ENCODE measurements at places on chromosomes 4 and X.

DNA sequence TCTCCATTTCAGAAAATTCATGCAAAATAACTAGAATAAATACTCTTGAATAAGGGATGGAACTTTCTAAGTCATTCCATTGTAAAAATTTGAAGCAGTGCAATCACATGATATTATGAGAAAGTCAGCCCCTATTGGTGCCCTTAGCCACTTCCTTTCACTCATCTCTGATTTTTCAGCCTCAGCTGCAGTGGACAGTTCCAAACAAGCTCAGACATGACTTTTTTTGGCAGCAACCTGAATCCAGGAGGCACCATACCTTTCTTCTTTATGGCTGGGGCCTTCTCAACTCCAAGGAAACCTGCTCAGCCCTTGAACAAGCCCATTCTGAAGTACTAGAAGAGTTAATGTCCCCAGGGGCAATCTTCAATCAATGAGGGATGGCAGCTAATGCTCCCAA, 40.5 kb downstream of the MAPK10 start:
- no peaks in the 10 kb centered on the region for H3K36me3 ChIP-seq
- H3K27me3 ChIP-seq, result no peaks in the 10 kb centered on the region
- no peak overlapping the region for H3K27ac ChIP-seq
- H3K4me3 ChIP-seq, result no peak overlapping the region
- no peaks in the 10 kb centered on the region for H3K4me1 ChIP-seq

DNA sequence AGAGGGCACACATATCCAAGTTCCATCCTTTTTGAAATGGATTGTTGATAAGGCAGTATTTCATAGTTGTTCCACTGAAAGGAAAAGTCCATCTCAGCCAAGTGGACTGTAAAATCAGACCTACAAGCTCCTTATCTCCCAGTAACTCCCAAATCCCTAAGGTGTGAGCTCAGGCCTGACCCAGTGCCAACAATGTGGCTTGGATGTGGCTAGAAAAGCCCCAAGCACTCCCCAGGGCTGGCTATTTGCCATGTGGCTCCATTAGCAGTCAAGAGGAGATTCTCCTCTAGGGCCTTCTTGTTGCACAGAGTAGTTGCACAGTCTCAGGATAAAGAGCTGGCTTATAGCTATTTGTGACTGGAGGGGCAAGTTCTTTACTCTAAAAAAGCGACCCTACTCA, 25.0 kb upstream of the DGKK start:
- H3K27ac ChIP-seq, result no peak overlapping the region
- no peaks in the 10 kb centered on the region for H3K4me1 ChIP-seq
- no peak for DNase-seq
- no peaks in the 10 kb centered on the region for H3K36me3 ChIP-seq
- H3K4me3 ChIP-seq, result no peak overlapping the region

GRCh38 chr4:24137671-24138601, 248.1 kb upstream of the PPARGC1A start:
- no peaks in the 10 kb centered on the region for H3K36me3 ChIP-seq
- peaks cover 1% of the 10 kb centered on the region for H3K27me3 ChIP-seq
- H3K27ac ChIP-seq, result no peak overlapping the region
- no peaks in the 10 kb centered on the region for H3K4me1 ChIP-seq

GRCh38 chr4:53306729-53307128, 59.1 kb downstream of the SCFD2 start:
- H3K4me1 ChIP-seq, result peaks cover 16% of the 10 kb centered on the region
- no peak overlapping the region for H3K4me3 ChIP-seq
- peaks cover 5% of the 10 kb centered on the region for H3K36me3 ChIP-seq
- peak overlapping the region; percentile 0 for H3K27ac ChIP-seq
- DNase-seq, result no peak

DNA sequence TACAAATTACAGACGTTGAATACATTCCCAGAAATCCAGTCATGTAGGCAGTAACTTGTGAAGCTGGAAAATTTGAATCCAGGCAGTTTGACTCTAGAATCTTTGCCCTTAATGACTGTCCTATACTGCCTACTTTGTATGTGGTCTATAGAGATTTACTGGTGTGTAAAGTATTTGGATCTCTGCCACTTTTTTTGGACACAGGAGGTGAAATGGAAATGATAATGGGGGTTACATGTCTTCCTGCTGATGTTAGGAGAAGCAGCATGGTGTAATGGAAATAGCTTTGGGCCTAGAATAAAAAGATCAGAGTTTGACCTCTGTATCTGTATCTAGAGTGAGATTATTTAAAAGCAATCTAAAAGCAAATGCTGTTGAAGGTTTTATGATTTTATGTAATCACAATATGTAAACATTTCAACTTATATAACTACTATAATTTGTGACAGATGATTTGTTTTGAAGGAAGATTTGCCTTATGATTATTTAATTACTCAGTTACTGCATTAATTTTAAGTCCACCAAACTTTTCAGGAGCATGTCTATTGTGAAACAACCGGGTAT, 3.3 kb downstream of the COL4A5 start:
- no peak for DNase-seq
- H3K27ac ChIP-seq, result no peak overlapping the region
- peaks cover 3% of the 10 kb centered on the region for H3K36me3 ChIP-seq
- H3K27me3 ChIP-seq, result peaks cover 1% of the 10 kb centered on the region
- peaks cover 5% of the 10 kb centered on the region for H3K4me1 ChIP-seq
- no peak overlapping the region for H3K4me3 ChIP-seq

DNA sequence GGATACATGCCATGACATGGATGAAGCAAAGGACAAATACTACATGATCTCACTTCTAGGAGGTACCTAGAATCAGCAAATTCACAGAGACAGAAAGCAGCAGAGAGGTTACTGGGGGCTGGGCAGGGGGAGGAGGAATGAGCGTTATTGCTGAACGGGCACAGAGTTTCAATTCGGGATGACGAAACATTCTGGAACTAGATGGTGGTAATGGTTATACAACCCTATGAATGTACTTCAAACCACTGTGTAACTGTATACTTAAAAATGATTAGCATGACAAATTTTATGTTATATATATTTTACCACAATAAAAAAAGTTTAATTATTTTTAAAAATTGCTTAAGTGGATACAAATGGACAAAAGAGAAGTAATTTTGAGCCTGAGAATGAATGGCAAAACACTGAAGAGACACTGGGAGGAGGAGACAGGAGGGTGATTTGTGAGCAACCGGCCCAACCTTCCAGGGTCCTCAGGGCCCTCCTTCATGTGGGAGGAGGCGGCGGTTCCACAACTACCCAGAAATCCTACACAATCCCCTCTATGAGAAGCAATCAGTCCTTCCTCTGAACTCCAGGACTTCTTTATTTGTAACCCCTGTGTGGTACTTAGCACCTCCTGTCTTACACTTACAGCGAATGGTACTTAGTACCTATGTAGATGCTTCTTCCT, 14.1 kb downstream of the ACSL1 start:
- H3K27ac ChIP-seq, result no peak overlapping the region
- H3K4me1 ChIP-seq, result peaks cover 6% of the 10 kb centered on the region
- H3K4me3 ChIP-seq, result no peak overlapping the region
- DNase-seq, result no peak

GRCh38 chrX:125826080-125826479, 340.0 kb downstream of the DCAF12L2 start:
- H3K4me1 ChIP-seq, result no peaks in the 10 kb centered on the region
- H3K4me3 ChIP-seq, result no peak overlapping the region
- no peak overlapping the region for H3K27ac ChIP-seq
- DNase-seq, result no peak
- no peaks in the 10 kb centered on the region for H3K27me3 ChIP-seq
- no peaks in the 10 kb centered on the region for H3K36me3 ChIP-seq

- no peak for DNase-seq
- no peaks in the 10 kb centered on the region for H3K4me1 ChIP-seq
- no peak overlapping the region for H3K4me3 ChIP-seq
- H3K27ac ChIP-seq, result no peak overlapping the region
- H3K27me3 ChIP-seq, result no peaks in the 10 kb centered on the region
Measured at GRCh38 chr4:148540622-148541326, 98.6 kb upstream of the NR3C2 start.

GRCh38 chr4:116982656-116983055, 102.7 kb downstream of the TRAM1L1 start:
- no peak overlapping the region for H3K4me3 ChIP-seq
- DNase-seq, result no peak
- H3K36me3 ChIP-seq, result no peaks in the 10 kb centered on the region
- no peaks in the 10 kb centered on the region for H3K4me1 ChIP-seq

GRCh38 chr4:152981278-152981677, 45.2 kb downstream of the FHDC1 start:
- H3K27me3 ChIP-seq, result peaks cover 2% of the 10 kb centered on the region
- no peak overlapping the region for H3K27ac ChIP-seq
- DNase-seq, result no peak
- peaks cover 3% of the 10 kb centered on the region for H3K4me1 ChIP-seq

- no peak overlapping the region for H3K27ac ChIP-seq
- no peaks in the 10 kb centered on the region for H3K4me1 ChIP-seq
- DNase-seq, result no peak
- H3K27me3 ChIP-seq, result no peaks in the 10 kb centered on the region
- no peak overlapping the region for H3K4me3 ChIP-seq
Measured at GRCh38 chrX:31969714-31970113, 897.9 kb upstream of the FTHL17 start.

DNA sequence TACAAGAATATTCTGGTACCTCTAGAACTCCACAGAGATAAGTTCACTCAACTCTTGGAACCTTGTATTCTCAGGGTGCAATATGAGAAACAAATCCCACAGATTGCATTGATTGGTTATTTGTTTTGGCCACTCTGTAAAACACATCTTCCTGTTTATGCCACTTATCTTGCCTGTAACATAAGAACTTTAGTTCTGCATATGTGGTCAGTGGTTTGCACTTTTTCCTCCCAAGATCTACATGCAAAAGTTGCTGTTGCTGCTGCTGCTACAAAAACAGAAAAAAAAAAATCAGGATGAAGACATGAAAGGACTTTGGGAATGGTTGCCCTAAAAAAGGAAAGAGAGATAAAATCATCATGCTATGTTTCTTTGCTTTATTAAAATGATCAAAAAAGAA, 9.6 kb downstream of the ODAPH start:
- H3K4me3 ChIP-seq, result no peak overlapping the region
- H3K27ac ChIP-seq, result no peak overlapping the region
- H3K4me1 ChIP-seq, result no peaks in the 10 kb centered on the region
- peaks cover 6% of the 10 kb centered on the region for H3K36me3 ChIP-seq
- no peaks in the 10 kb centered on the region for H3K27me3 ChIP-seq

- H3K4me1 ChIP-seq, result peaks cover 4% of the 10 kb centered on the region
- peaks cover 6% of the 10 kb centered on the region for H3K36me3 ChIP-seq
- no peak overlapping the region for H3K4me3 ChIP-seq
- no peak for DNase-seq
- H3K27me3 ChIP-seq, result no peaks in the 10 kb centered on the region
- no peak overlapping the region for H3K27ac ChIP-seq
Measured at GRCh38 chr4:40300371-40301162, 34.6 kb upstream of the CHRNA9 start.

DNA sequence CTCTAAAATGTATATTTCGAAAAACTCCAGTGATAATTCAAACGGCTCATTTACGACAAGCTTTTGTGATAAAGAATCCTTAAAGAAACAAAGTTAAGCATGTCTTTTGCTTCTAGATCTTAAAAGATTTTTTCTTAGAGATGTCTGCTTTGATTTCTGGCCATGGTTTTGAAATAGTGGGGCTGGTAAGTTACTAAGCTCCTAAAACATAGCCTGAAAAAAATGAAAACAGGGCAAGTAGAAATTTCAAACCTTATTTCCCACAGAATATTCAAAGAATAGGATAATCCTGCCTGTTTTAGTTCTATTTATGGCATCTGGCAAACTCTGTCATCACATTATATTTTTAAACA, 318.3 kb downstream of the ARHGAP24 start:
- no peak for DNase-seq
- no peaks in the 10 kb centered on the region for H3K27me3 ChIP-seq
- H3K27ac ChIP-seq, result no peak overlapping the region
- no peak overlapping the region for H3K4me3 ChIP-seq

All from endothelial cell (in vitro differentiated cells).